Activated naive CD4-positive, alpha-beta T cell (primary cell): ENCODE measurements at places on chromosomes 3 and 15.

DNA sequence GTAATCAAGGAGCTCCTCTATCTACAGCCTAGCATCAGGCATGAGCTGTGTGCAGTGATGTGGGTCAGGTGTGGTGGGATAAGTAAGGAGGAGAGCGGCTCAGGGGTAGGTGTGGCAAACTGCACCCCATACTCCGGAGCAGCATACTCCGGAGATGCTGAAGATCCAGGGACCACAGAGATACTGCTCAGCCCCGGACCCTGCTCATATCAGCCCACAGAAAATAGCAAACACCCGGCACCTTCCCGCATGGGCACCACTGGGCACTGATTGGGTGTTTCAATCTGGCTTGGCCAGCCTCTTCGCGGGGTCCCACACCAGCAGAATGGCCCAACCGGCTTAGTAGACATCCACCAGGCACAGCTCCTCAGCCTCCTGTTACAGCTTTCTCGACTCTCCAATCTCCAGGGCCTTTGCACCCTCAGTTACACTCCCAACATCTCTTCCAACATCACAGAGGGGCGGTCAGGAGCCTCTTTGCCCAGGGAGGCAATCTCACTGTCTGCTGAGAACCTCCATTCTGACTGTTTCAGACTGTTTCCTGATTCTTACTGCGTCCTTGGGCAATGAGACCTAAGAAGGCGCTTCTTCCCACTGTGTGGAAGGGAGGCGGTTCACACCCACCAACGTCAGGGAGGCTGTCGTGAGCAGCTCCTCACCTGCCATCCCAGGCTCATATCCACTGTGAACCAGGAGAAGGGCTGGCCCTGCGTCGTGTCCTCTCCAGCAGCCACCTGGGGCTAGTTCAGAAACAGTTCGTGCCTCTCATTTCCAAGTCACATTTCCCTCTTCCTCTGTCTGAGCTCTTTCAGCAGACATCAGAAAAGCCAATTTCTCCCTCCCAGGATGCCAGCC lies 59.8 kb downstream of the CAPN7 start:
- DNase-seq = no peak

- DNase-seq = no peak
Measured at GRCh38 chr3:181719991-181720680, 8.4 kb downstream of the SOX2 start.

DNA sequence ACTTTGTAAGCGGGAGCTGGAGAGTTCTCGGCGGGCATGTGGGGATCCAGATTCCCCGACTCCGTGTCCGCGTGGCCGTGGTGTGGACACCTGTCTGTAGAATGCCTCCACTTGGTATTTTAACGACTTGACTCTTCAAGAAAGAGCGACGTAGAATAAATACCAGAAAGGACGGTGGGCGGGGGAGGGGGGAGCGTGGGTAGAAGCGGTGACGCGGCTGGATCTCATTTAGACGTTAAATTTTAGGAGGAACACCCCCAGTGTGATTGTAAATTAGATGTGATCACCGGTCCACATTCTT lies 620 bp upstream of the PYGO1 start:
- no peak for DNase-seq

- DNase-seq = no peak
Measured at GRCh38 chr3:25457671-25458419, 29.8 kb downstream of the RARB start.

GRCh38 chr3:77065750-77066149 lies 25.9 kb downstream of the ROBO2 start:
- no peak for DNase-seq

DNA sequence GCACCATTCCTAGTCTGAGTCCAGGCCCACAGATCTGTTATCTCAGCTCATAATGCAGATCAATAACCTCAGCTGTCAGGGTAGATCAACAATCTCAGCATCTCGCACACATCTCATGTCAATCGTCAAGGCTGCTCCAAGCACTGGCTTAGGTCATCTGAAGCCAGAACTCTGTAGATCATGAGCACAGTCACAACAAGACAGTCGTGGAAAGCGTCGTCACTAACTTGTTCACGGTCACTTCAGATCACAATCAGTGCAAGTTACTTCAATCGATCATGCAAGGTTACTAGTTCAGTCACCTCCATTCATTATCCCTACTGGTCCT lies 71.8 kb downstream of the RBPMS2 start:
- DNase-seq = no peak

- no peak for DNase-seq
Measured at GRCh38 chr3:37862903-37863815, 1.5 kb downstream of the CTDSPL start.

DNA sequence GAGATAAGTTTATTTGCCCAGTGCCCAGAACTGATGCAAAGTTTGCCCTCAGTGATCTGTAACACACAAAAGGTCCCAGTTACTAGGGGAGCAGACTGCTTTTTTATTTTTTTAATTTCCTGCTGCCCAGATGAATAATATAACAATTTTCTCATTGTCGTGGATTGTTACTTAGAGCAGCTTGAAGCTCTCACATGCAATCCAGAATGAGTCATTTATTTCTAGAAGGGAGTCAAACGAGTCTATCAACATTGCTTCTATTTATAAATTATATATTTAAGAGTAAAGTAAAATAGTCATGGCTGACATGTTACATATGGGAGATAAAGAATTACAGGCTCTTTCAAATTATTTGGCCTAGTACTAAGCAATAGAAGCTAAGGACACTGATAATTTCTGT lies 41.3 kb downstream of the MEIS2 start:
- DNase-seq = no peak

GRCh38 chr3:5061218-5061569 lies 60.9 kb upstream of the ARL8B start:
- DNase-seq = no peak

- DNase-seq = no peak
Measured at GRCh38 chr3:141100531-141101320, 49.6 kb downstream of the SPSB4 start.
